Choroid plexus epithelial cell (primary cell): ENCODE measurements at places on chromosomes 5 and 9.

DNA sequence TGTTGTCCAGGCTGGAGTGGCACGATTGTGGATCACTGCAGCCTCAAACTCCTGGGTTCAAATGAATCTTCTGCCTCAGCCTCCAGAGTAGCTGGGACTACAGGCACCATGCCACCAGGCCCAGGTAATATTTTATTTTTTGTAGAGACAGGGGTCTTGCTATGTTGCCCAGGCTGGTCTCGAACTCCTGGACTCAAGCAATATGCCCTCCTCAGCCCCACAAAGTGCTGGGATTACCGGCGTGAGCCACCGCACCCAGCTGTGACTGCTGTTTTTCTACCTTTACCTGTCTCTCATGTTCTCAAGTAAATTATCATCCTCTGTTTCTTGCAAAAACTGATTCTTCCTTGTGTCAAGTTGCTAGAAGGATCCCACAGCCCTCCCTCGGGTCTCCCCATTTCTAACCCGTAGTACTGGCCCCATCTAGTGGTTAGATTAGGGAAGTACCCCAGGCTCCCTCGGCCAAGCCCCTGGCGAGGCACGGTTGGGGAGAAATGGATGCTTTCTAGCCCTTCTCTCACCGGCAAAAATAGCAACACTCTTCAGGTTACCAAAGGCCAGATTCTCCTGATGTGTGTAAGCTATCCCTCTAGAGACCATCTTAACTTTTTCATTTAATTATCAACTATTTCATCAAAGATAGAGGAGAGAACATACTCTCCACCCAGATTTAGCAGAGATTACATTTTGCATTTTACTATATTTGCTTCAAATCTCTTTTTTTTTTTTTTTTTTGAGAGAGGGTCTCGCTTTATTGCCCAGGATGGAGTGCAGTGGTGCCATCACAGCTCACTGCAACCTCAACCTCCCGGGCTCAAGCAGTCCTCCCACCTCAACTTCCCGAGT is 19.2 kb upstream of the TOR1B start:
- DNase-seq, result peak; percentile 90

DNA sequence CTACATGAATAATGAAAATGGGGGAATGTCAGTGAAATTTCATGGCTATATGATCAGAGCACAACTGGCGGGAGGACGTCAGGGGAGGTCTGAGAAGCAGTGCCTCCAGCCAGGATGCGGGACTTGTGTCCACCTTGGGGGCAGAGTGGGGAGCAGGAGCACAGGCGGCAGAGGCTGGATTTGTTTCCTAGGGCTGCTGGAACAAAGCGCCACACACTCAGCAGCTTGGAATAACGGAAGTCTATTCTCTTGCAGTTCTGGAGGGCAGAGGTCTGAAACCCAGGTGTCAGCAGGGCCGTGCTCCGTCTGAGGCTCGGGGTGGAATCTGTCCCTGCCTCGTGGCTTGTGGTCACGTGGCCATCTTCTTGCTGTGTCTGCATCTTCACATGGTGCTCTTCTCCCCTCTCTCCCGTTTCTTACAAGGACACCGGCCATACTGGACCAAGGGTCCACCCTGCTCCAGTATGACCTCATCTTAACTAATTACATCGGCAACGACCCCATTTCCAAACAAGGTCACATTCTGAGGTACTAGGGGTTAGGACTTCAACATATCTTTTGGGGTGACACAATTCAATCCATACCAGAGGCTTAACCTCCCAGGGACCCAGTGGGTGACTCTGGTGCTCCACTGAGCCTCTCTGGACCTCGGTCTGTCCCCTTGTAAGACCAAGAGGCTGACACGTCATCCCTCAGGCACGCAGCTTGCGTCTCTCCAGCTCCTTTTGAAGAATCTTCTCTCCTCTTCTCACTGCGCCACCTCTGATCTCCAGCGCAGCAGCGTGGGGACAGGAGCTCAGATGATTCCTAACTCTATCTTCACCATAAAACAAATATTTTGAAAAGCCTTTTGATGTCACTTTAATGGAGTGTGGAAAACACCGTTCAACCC is 202.5 kb downstream of the CDK5RAP2 start:
- no peak for DNase-seq

GRCh38 chr5:127564002-127564769 is 46.7 kb downstream of the PRRC1 start:
- DNase-seq, result peak; percentile 82

GRCh38 chr5:35029333-35029732 is 18.4 kb downstream of the AGXT2 start:
- DNase-seq, result peak; percentile 88
